H1 (cell line): ENCODE measurements at places on chromosomes 12 and 14. TPM values are rescaled to one million over a fixed set of nuclear protein-coding genes. Genes with fewer than 3 reads are reported as not detected.

GRCh38 chr12:121828306-121828705 lies 24.5 kb downstream of the SETD1B start:
- no peaks in the 10 kb centered on the region for H3K27me3 ChIP-seq
- no peak overlapping the region for H3K4me3 ChIP-seq
- DNase-seq: no peak
- H3K36me3 ChIP-seq: peaks cover 47% of the 10 kb centered on the region

RNASE1 gene
- total RNA-seq: 2.2 and 3.0 TPM in 2 replicates

- no peak overlapping the region for H3K27ac ChIP-seq
- peaks cover 49% of the 10 kb centered on the region for H3K36me3 ChIP-seq
- peaks cover 8% of the 10 kb centered on the region; the same call in 1 of the 2 replicates for H3K4me1 ChIP-seq
- H3K4me3 ChIP-seq: no peak overlapping the region
Observed at GRCh38 chr12:79560225-79560889, 130.4 kb downstream of the PAWR start.

- H3K27me3 ChIP-seq: no peaks in the 10 kb centered on the region
- no peak overlapping the region for H3K4me3 ChIP-seq
- no peaks in the 10 kb centered on the region for H3K36me3 ChIP-seq
- no peak for DNase-seq
- H3K27ac ChIP-seq: no peak overlapping the region
- H3K4me1 ChIP-seq: peaks cover 16% of the 10 kb centered on the region
Observed at GRCh38 chr14:100408350-100409002, 85.3 kb downstream of the SLC25A47 start.

NKX2-1 gene
- total RNA-seq: not detected in 2 replicates

DNA sequence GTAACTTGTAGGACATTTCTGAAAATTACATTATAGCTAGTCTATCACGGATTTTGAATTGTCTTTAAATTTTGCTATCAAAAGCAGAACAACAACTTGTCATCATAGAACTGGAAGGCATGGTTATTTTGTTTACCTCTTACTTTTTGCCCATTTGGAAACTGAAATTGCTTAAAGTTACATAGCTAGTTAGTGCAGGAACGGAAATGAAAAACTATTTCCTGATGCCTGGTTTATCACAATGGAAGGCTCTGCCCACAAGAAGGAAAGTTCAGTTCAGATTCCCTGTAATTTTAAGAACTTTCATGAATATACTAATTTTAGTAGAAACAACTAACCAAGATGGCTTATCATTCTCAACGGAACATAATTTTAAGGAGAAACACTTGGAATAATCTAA lies 427.7 kb downstream of the RAD51B start:
- no peak overlapping the region for H3K4me3 ChIP-seq
- no peak overlapping the region for H3K27ac ChIP-seq
- H3K4me1 ChIP-seq: peaks cover 18% of the 10 kb centered on the region; the same call in 1 of the 2 replicates
- no peak for DNase-seq

POU6F1 gene
- total RNA-seq: 6.8 and 8.7 TPM in 2 replicates

DNA sequence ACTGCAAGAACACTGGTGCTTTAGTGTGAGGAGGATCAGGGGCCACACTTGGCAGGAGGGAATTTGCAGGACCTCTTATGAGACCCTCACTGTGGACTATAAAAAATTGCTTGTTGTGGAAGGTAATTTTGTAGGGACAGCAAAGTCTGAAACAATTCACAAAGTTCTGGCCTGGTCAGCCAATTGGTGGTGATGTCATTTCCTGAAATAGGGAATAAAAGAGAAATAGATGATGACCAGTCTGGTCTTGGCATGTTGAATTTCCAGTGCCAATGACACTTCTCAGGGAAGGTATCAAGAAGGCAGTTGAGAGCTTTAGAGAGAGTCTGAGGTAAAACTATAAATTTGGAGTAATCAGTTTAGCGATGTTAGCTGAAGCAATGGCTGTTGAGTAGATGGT lies 129.3 kb upstream of the LMNTD1 start:
- no peaks in the 10 kb centered on the region for H3K36me3 ChIP-seq
- no peak for DNase-seq
- H3K27me3 ChIP-seq: no peaks in the 10 kb centered on the region
- H3K27ac ChIP-seq: no peak overlapping the region

GRCh38 chr14:59320763-59321625 lies 132.5 kb downstream of the DAAM1 start:
- no peaks in the 10 kb centered on the region for H3K36me3 ChIP-seq
- DNase-seq: no peak
- H3K4me1 ChIP-seq: no peaks in the 10 kb centered on the region
- H3K27ac ChIP-seq: no peak overlapping the region
- no peak overlapping the region for H3K4me3 ChIP-seq

COCH gene
- 30.0 and 30.8 TPM in 2 replicates for total RNA-seq

TAS2R9 gene
- not detected in 2 replicates for total RNA-seq
